Activated CD4-positive, alpha-beta memory T cell treated with anti-CD3 and anti-CD28 coated beads for 36 hours (primary cell): ENCODE measurements at places on chromosomes 6 and 20. TPM values are rescaled to one million over a fixed set of nuclear protein-coding genes. Genes with fewer than 3 reads are reported as not detected.

CHRNA4 gene
- total RNA-seq = not detected

SCRT2 gene
- total RNA-seq = not detected

CFB gene
- total RNA-seq = 0.76 TPM

HLA-DQA2 gene
- not detected for total RNA-seq

PKIG gene
- 4.1 TPM for total RNA-seq

GRCh38 chr6:167720456-167721285 lies 106.0 kb upstream of the AFDN start:
- H3K4me3 ChIP-seq = no peak overlapping the region
- H3K36me3 ChIP-seq = no peaks in the 10 kb centered on the region
- H3K27me3 ChIP-seq = peaks cover 28% of the 10 kb centered on the region
- no peak for DNase-seq
- no peak overlapping the region for H3K27ac ChIP-seq
- H3K4me1 ChIP-seq = no peaks in the 10 kb centered on the region

GRCh38 chr6:39300739-39301138 lies 13.5 kb downstream of the KCNK17 start:
- no peak overlapping the region for H3K4me3 ChIP-seq
- peaks cover 3% of the 10 kb centered on the region for H3K4me1 ChIP-seq

- H3K4me3 ChIP-seq = no peak overlapping the region
- peaks cover 5% of the 10 kb centered on the region for H3K4me1 ChIP-seq
- H3K27ac ChIP-seq = no peak overlapping the region
Observed at GRCh38 chr20:46704714-46705377, 4.6 kb upstream of the SLC2A10 start.

DNA sequence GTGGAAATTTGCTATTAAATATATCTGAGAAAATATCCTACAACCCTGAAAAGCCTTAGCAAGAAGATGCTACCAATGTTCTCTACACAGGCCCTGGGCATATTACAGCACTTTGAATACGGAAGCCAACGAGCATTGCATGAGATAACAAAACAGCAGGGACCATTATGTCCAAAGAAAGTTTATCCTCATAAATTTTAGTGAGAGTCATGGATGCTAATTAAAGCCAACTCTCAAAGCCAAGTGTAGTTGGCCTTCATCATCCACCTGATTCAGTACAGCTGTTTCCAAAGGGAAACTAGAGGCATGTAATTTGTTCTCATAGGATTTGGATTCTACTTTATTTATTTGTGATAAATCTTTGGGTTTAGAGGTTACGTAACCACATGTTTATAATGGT lies 564.8 kb downstream of the RFPL4B start:
- H3K4me1 ChIP-seq = no peaks in the 10 kb centered on the region
- H3K27ac ChIP-seq = no peak overlapping the region
- H3K27me3 ChIP-seq = no peaks in the 10 kb centered on the region
- no peaks in the 10 kb centered on the region for H3K36me3 ChIP-seq

- no peak overlapping the region for H3K4me3 ChIP-seq
- H3K27me3 ChIP-seq = no peaks in the 10 kb centered on the region
- H3K36me3 ChIP-seq = no peaks in the 10 kb centered on the region
- no peak overlapping the region for H3K27ac ChIP-seq
- no peaks in the 10 kb centered on the region for H3K4me1 ChIP-seq
Observed at GRCh38 chr6:131976545-131977061, 25.4 kb upstream of the CCN2 start.
